ENCODE measurements at places on chromosomes 3 and 15.

- no peak for DNase-seq
Observed at GRCh38 chr3:13433912-13434311, 13.8 kb upstream of the NUP210 start.

GRCh38 chr3:162487138-162487537, 990.5 kb downstream of the OTOL1 start:
- no peak for DNase-seq

DNA sequence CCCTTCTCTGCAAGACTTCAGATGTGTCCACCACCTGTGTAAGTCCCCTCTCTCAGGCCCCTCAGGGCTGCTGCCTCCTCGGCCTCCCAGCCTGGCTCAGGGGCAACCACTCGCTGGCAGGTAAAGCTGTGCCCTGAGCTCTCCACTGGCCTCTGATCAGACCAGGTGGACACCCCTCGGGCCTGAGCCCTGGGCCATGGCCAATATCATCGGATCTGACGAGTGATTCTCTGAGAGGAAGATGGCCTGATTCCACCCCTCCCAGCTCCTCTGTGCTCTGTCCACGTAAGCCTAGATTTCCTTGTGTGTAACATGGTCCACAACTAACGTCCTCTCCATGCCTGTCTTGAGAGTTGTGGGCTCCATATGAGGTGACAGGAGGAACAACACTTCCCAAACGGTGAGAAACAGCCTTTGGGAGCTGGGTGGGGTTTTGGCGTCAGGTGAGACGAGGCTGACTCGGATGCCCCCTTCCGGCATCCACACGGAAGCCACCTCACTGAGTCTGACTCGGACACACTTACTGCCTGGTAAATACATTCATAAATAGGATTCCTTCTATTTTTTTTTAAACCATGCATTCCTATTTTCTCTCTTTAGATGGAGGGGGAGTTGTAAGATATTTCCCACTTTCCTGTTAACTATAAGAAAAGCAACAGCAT, 86.8 kb downstream of the NUP210 start:
- DNase-seq, result no peak

- DNase-seq, result no peak
Observed at GRCh38 chr3:11514191-11514821, 129.4 kb downstream of the VGLL4 start.

DNA sequence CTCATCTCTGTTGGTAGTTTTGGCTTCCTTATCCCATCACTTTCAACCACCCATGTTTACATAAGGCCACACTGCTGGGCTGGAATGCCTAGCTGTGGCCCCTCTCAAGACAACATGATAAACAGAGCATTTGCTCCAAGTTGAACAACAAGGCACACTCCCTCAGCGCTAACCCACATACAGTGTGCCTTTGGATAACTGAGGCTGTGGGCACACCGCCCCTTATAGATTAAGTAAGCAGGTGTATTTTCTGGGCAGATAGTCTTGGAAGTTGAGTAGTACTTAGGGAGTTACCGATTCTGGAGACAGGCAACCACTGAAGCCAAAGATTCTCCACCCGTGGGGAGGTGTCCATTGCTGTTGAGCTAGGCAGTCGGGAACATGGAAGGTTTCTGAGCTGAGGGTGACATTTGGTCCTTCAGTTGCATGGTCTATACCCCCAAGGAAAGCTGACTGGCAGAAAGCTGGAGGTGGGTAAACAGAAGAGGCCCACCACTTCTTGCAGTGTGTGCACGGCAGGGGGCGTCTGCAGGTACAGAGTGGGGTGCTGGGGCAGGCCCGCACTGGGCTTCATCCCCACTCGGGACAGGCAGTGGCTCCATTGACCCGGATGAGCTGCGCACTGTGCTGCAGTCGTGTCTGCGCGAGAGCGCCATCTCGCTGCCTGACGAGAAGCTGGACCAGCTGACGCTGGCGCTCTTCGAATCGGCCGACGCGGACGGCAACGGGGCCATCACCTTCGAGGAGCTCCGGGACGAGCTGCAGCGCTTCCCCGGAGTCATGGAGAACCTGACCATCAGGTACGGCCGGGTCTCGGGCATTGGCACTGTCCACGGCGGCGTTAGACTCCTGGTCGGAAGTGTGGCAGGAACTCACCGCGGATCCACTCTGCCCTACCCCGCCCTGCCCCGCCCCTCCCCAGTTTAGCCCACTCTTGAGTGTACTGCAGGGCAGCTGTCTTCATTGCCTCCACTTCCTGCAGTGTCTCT, 16.8 kb downstream of the NOX5 start:
- no peak for DNase-seq

GRCh38 chr15:32659340-32660155, 18.0 kb downstream of the SCG5 start:
- no peak for DNase-seq

- DNase-seq, result no peak
Observed at GRCh38 chr15:58525991-58526421, 94.2 kb downstream of the LIPC start.

GRCh38 chr3:61401359-61401758, 150.1 kb upstream of the FHIT start:
- DNase-seq, result no peak

DNA sequence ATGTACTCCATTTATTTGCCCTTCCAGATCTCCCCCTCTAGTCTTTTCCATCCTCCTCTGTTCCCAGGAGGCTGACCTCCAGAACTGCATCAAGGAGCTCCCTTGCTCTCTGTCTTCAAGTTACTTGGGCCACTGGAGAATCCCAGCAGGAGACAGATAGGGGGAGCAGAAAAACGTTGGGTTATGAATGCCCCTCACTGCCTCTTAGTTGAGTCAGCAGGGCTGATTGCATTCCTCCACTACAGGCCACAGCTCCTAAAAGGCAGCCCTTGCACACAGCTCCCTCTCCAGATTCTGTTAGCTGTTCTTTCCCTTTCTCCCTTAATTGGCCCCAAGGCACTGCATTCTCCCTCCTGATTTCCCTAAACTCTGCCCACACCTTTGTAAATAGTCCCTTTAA, 12.4 kb upstream of the CEP152 start:
- DNase-seq, result no peak

DNA sequence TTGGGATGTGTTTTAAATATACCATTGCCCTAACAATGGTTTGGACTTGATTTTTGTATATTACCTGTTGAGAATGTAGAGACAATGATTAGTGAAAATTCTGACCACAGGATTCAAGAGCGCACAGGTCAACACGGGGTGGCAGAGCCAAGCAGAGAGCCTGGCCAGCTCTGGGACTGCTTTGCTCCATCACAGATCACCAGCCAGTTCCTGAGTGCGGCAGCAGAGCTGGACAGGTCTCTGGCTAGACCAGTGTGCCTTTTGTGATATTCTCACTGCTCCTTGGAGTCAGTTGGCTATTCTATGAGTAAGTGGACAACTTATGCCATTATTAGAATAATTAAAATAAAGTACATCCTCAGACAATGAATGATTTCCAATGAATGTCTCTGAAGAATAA, 351.2 kb upstream of the ATP10A start:
- DNase-seq, result no peak

DNA sequence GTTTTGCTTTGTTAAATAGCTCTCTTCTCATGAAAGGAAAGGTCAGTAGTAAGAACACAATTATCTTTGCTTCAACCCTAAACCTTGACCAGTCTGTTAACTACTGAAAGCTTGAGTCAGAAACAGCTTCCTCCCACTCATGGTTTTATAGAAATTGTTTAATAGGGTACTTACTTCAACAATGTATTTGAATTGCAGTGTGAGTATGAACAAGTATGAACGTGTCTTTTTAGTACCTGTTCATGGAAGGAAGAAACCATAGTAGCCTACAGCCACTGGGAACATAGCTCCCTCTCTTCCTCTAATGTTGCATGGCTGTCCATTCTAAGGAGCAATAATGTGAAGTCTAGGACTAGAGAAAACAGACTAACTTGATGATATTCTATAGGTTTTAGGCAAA, 311.0 kb downstream of the MCTP2 start:
- no peak for DNase-seq

- no peak for DNase-seq
Observed at GRCh38 chr15:52734329-52734728, 55.1 kb upstream of the ATOSA start.

All from T-helper 22 cell (primary cell).